ENCODE measurements at places on chromosomes 3 and 15.

DNA sequence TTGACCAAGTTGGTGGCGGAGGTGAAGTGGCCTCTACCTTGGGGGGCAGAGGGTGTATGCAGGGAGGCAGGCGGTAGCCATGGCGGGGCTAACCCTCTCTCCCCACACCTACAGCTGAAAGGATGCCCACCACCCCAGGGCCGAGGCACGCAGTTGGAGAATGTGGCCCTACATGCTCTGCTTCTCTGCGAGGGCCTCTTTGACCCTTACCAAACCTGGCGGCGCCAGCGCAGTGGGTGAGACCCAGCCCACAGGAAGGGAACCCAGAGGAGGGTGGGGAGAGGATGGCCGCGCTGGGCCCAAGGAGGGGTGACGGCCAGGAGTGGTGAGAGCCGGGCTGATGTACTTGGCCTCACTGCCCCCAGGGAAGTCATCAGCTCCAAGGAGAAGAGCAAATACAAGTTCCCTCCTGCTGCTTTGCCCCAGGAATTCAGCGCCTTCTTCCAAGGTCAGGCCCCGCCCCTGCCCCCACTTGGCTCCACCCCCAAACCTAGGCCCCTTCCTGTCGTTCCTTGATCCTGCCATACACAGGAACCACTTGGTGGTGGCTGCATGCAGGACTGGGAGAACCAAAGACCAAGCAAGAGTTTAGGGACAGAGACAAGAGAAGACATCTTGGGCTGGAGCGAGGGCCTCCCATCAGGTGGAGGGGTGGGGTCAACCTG lies 9.8 kb downstream of the NBEAL2 start:
- no peak for DNase-seq

- no peak for DNase-seq
Observed at GRCh38 chr3:186788482-186789370, 5.3 kb downstream of the EIF4A2 start.

DNA sequence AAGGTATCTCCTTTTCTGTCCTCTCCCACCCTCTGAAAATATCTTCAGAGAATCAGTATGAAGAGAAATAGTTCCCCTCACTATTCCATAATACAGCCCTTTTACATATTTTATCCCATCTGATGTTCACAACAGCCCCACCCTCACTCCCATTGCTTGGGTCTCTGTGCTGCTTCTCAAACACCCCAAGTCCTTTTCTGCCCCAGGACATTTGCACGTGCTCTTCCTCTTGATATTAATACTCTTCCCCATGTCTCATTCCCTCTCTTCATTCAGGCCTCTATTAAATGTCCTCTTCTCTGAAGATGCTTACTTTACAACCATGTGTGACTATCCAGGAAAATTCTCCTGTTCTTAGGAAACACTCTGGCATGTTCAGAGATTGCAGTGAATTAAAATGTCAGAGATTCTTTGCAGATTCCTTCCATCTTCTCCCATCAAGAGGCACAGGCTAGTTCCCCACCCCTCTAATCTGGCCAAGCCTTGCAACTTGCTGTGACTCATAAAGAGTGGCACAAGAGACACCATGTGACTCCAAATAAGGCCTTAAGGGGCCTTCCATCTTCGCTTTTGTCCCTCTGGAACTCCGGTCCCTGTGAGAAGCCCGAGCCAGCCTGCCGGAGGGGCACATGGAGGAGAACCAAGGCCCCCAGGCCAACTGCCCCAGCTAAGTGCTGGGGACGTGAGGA lies 128.5 kb downstream of the CHSY1 start:
- no peak for DNase-seq

DNA sequence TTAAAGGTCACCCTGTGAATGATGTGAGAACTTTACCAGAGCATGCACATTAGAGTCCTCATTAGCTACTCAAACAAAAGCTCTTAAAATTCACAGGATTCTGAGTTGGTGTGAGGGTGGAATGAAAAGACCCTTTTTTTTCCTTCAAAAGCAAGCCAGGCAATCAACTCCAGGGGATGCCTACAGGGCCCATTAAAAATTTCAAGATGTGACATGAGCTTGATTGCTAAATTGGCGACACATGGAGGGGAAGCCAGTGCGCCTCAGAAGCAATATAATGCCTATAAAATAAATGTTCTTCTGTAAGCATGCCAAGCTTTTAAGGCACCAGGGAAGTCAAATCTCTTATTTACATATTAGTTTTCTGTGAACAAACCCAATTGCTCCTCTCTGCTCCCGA lies 328.8 kb upstream of the SUCLG2 start:
- DNase-seq: no peak

GRCh38 chr3:139101396-139101795 lies 56.7 kb upstream of the PRR23C start:
- DNase-seq: no peak

GRCh38 chr3:186173224-186173815 lies 64.4 kb upstream of the ETV5 start:
- no peak for DNase-seq

DNA sequence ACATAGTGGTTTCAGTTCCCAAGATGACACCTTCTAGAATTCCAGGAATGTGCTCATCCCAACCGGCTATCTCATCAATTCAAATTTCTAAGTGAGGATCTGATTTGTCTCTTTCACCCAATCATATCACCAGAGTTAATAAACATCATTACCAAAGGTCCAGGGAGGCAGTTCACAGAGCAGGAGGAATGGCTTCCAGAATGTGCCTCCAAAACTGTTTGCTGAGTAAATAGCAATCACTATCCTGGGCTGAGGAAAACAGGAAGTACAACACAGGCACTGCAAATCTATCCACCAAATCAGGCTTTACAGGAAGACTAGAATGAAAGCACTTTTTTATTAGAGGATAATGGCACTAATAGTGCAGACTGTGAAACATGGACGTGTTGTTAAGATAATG lies 61.5 kb downstream of the OSBPL10 start:
- DNase-seq: no peak

DNA sequence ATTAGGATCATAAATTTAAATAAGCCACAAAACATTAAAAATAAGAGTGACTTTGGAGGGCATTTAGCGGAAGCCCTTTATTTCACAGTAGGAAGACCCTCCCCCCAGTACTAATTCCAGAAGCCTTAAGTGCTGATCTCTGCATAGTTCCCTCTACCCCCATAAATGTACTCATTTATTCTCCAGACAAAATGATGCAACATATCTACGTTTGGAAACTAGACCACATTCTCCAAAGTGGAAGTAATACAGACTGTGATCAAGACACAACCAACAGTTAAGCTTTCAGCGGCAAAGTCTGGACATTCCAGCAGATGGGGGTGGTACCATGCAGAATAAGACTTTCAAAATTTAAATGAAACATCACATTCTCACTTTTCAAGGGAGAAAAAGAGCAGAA lies 44.8 kb upstream of the RPS17 start:
- DNase-seq: no peak

DNA sequence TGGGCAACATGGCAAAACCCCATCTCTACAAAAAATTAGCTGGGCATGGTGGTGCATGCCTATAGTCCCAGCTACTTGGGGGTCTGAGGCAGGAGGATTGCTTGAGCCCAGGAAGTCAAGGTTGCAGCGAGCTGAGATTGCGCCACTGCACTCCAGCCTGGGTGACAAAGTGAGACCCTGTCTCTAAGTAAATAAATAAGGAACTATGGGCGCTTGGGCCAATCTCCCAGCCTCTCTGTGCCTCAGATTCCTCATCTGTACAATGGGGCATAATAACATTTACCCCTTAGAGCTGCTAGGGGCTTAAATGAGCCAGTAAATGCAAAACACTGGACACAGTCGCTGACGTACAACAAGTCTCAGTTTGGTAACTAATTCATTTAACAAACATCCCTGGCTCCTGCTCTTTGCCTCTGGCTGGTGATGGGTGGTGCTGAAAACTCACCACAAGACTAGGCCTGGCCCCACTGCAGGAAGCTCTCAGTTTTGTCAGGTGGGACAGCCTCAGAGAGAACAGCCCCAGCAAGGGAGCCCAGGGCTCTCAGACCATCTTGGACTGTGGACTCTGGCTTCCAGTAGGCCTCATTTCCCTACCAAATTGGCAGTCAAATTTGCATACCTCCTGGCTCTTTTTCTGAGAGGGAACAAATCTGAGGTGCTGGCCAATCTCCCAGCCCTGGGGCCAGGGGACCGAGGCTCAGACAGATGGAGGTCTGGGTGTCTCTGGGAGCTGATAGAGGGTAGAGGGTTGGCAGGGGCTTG lies 6.4 kb upstream of the TBC1D2B start:
- no peak for DNase-seq

DNA sequence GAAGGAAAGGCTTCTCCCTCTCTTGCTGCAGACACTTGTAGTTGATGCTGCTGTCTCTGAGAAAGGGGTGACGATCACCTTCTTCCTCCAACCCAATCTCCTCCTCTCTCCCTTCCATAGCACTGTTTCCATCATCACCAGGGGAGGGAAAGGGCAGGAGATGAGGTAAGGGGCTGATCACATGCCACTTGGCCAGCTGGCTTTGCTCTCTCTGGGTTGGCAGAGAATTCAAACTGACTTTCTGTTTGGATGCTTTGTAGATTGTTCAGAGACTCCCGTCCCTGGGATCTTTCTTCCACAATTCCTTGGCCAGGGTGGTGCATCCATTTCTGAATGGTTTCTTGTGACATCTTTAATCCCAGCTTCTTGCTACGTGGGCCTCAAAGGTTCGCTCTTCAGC lies 43.2 kb upstream of the ZNF148 start:
- DNase-seq: no peak

GRCh38 chr3:24756101-24756888 lies 261.6 kb upstream of the THRB start:
- no peak for DNase-seq

DNA sequence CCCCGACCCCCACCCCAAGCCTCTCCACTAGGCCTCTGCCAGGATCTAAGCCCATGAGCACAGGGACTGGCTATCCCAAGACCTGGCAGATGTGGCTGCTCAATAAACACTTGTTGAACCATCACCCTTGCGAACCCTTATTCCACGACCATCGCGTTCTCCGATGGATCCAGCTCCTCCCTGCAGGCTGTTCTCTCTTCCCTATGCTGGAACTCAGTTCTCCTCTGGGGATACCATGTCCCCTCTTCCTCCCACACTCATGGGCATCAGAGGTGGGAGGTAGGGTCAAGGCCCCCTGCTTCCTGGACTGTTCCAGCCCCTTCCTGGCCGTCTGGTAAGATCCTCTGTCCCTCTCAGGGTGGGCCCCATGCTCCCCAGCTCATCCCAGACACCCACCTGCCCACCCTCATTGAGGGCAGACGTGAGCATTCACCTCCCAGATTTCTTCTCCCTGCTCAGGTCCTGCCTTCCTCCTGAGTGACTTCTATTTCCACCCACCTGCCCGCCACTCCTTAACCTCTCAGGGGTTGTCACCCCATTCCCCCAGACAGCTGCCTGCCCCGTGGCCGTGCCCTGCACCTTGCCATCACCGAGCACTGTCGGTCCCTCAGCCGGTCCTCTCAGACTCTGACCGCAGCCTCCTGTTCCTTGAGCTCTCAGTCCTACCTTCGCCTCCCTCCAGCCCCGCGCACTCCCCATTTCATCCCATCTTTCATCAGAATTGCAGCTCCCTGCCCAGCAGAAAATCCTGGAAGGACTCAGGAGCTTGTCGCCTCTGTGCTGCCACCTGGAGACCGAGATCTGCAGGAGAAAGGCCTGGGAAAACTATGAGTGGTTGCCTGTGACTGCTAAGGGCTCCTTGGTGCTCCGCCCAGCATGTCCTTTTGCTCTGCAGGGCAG lies 42.0 kb downstream of the PML start:
- no peak for DNase-seq

- DNase-seq: no peak
Observed at GRCh38 chr3:136142592-136142991, 53.5 kb downstream of the MSL2 start.

GRCh38 chr3:150784747-150785125 lies 21.8 kb upstream of the SIAH2 start:
- no peak for DNase-seq

- DNase-seq: no peak
Observed at GRCh38 chr15:49273734-49274318, 103.8 kb downstream of the GALK2 start.

DNA sequence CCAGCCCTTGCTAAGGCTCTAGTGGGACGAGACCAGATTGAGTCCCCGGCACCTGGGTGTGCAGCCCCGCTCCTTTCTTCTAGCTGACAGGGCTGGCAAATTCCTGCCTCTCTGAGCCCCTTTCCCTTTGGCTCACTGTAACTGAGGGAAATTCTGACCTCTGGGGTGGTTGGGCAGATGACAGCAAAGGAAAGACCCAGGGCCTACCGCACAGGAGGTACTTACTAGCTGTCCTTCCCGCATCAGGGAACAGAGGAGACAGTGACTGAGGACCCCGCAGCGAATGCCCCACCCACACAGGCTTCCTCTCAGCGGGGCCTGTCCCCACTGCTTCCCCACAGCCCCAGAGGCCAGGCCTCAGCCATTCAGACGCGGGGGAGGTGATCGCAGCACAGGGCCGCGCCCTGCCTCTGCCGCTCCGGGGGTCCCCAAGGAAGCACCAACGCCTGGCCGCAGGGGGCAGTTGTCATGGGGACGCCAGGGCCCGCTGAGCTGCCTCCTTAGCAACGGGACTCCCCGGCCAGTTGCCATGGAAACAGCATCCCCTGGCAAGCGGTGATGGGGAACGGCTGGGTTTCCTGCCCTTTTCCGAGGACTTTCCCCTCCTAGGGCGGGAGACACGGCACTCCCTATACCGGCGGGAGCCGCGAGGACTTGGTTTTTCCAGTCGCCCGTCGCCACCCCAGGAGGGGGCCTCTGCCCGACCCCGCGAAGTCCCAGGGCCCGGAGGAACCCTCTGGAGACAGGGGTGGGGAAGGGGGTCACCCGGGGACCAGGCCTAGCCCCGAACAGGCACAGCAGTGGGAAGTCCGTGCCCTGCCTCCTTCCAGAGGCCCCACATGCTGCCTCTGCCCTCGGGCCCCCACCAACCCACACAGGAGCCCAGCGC lies 50.1 kb downstream of the HCN4 start:
- no peak for DNase-seq

GRCh38 chr3:103873021-103873420 lies 1438.2 kb downstream of the ZPLD1 start:
- no peak for DNase-seq

GRCh38 chr3:153757839-153758238 lies 363.4 kb upstream of the ARHGEF26 start:
- no peak for DNase-seq

DNA sequence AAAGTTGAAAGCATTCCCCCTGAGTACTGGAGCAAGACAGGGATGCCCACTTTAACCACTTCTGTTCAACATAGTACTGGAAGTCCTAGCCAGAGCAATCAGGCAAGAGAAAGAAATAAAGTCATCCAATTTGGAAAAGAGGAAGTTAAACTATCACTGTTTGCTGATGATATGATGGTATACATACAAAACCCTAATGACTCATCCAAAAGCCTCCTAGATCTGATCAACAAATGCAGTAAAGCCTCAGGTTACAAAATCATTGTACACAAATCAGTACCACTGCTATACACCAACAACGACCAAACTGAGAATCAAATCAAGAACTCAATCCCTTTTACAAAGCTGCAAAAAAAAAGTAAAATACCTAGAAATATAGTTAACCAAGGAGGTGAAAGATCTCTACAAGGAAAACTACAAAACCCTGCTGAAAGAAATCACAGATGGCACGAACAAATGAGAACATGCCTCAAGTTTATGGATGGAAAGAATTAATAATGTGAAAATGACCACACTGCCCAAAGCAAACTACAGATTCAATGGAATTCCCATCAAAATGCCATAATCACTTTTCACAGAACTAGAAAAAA lies 40.3 kb downstream of the RPL39L start:
- DNase-seq: no peak

Measured in central memory CD8-positive, alpha-beta T cell (primary cell).